ENCODE measurements at places on chromosomes 6 and 20. TPM values are rescaled to one million over a fixed set of nuclear protein-coding genes. Genes with fewer than 3 reads are reported as not detected.

DNA sequence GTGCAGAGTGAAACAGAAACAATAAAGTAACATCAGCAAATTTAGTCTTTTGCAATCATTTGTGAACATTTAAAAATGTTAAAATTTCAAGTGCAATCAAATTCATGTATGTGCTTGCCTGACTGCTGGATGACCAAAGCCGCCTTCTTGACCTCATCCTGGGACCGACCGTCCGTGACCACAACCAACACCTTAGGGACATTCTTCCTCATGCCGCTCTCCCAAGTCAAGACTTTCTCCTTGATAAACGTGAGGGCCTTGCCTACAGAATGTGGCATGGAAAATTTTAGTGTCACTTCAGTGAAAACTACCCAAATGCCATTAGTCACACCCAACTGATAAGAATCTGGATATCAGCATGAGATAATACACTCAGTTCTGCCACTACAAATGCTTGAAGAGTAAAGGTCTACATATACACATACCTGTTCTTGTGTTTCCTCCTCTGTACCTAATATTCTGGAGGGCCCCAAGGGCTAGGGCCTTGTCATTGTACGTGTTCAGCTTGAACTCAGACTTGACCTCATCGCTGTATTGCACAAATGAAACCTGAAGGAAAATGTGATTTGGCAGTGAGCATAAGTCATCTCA, 86.8 kb downstream of the COL12A1 start:
- no peak for DNase-seq

- DNase-seq: no peak
Measured at GRCh38 chr20:32411955-32412706, 54.0 kb downstream of the ASXL1 start.

The MMS22L gene
- total RNA-seq: 10.8 TPM

The BCAS1 gene
- 1.1 TPM for total RNA-seq

DNA sequence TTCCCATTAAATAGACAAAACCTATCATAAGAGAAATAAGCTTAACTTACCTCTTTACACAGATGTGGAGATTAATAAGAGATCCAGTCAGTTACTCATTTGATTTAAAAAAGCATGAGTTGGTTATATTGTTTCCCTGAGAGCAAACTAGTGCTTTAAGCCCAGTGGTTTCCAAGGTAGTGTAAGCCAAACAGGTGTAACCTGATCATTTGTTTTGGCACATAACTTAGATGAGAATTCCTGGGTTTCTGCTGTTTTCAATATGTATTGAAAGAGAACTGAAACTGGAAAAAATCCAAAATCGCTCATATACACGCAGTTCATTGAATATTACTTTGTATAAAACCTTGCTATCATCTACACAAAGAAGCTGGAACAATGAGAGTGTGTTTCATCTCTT, 30.5 kb upstream of the SMIM8 start:
- no peak for DNase-seq

Data from aorta (tissue), 5 donors.